ENCODE measurements at places on chromosomes 6 and 20. TPM values are rescaled to one million over a fixed set of nuclear protein-coding genes. Genes with fewer than 3 reads are reported as not detected.

Gene GPX6
- total RNA-seq = not detected

Gene GID8
- 32.9 TPM for total RNA-seq

Gene BMP2
- 17.2 TPM for total RNA-seq

Gene CGA
- not detected for total RNA-seq

Gene HLA-DOB
- total RNA-seq = not detected

Gene SAMD10
- 9.6 TPM for total RNA-seq

Gene OLIG3
- total RNA-seq = not detected

Gene CLPSL1
- not detected for total RNA-seq

Gene PNRC1
- total RNA-seq = 59.8 TPM

Gene OOEP
- total RNA-seq = 0.41 TPM

Gene RAE1
- 53.8 TPM for total RNA-seq

Gene TENT5A
- 4.3 TPM for total RNA-seq

Gene GFOD1
- 1.9 TPM for total RNA-seq

Gene NNAT
- 20.3 TPM for total RNA-seq

Gene CENPW
- 5.7 TPM for total RNA-seq

Gene HIVEP2
- 26.6 TPM for total RNA-seq

Gene SIM1
- total RNA-seq = 2.0 TPM

Gene PROKR2
- total RNA-seq = not detected

Gene RAB32
- total RNA-seq = 131 TPM

All from kidney epithelial cell (primary cell).